ENCODE measurements at places on chromosomes 16 and 17.

GRCh38 chr16:73116576-73116975 is 68.6 kb upstream of the ZFHX3 start:
- no peaks in the 10 kb centered on the region for H3K36me3 ChIP-seq
- no peaks in the 10 kb centered on the region for H3K27me3 ChIP-seq
- no peak overlapping the region for H3K4me3 ChIP-seq
- no peak for DNase-seq
- peak overlapping the region; percentile 59 for H3K27ac ChIP-seq

DNA sequence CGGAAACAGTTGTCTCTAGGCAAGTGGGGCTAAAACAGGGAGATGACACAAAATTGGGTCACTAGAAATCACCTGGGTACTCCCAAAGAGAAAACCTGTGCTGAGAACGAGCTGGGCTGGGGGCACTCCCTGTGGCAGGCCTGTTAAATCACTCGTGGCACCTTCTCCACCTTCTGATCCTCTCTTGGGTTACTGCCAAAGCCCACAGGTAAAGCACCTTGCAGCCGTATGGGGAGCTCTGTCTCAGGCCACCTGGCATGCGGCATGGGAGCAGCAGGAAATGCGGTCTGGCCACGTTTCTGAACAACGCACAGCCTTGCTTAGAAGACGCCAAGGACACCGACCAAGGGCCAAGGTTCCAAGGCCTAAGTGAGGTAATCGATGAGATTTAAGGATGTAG is 21.5 kb upstream of the ICAM2 start:
- H3K36me3 ChIP-seq = peaks cover 13% of the 10 kb centered on the region
- no peak overlapping the region for H3K27ac ChIP-seq
- no peaks in the 10 kb centered on the region for H3K27me3 ChIP-seq
- no peak for DNase-seq
- H3K4me3 ChIP-seq = no peak overlapping the region
- no peaks in the 10 kb centered on the region for H3K4me1 ChIP-seq

GRCh38 chr17:77572065-77572601 is 386.4 kb upstream of the TNRC6C start:
- DNase-seq = no peak
- H3K27ac ChIP-seq = no peak overlapping the region
- H3K4me1 ChIP-seq = peaks cover 9% of the 10 kb centered on the region
- H3K4me3 ChIP-seq = no peak overlapping the region

DNA sequence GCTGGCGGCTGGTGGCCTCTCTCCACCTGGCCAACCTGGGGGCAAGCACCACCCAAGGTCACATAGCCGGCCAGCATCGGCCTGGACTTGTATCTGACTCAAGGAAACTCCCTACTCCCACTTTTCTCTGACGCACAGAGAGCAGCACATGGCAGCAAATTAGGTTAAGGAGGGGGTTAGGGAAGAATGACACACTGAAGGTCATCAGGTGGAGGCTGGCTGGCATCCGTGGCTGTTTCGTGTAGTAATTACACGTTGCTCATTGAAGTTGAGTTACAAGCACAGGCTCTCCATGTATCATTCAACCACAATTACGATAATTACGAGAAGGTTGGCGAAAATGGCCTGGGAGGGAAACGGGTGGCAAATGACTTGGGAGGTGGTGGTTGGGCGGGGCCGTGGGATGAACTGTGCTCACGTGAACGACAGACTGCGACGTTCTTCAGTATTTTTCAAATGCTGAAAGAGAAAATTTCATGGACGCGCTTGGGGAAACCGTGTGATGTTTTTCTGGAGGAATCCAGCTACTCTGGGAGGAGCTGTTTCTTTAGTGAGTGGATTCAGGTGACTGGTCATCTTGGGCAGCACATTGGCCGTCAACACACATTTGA is 4.0 kb upstream of the METRNL start:
- peaks cover 15% of the 10 kb centered on the region for H3K4me1 ChIP-seq
- H3K27ac ChIP-seq = peak overlapping the region; percentile 61
- DNase-seq = no peak
- peak overlapping the region; percentile 60 for H3K4me3 ChIP-seq
- H3K36me3 ChIP-seq = no peaks in the 10 kb centered on the region
- H3K27me3 ChIP-seq = peaks cover 23% of the 10 kb centered on the region

Data from type B pancreatic cell (in vitro differentiated cells).